ENCODE measurements at places on chromosomes 5 and 9.

GRCh38 chr9:80467632-80468031 is 895.9 kb downstream of the TLE4 start:
- DNase-seq, result no peak

GRCh38 chr9:34773955-34774354 is 64.0 kb upstream of the CCL21 start:
- DNase-seq, result no peak

- DNase-seq, result no peak
These were observed 19.3 kb downstream of the PGGT1B start for GRCh38 chr5:115243412-115243811.

DNA sequence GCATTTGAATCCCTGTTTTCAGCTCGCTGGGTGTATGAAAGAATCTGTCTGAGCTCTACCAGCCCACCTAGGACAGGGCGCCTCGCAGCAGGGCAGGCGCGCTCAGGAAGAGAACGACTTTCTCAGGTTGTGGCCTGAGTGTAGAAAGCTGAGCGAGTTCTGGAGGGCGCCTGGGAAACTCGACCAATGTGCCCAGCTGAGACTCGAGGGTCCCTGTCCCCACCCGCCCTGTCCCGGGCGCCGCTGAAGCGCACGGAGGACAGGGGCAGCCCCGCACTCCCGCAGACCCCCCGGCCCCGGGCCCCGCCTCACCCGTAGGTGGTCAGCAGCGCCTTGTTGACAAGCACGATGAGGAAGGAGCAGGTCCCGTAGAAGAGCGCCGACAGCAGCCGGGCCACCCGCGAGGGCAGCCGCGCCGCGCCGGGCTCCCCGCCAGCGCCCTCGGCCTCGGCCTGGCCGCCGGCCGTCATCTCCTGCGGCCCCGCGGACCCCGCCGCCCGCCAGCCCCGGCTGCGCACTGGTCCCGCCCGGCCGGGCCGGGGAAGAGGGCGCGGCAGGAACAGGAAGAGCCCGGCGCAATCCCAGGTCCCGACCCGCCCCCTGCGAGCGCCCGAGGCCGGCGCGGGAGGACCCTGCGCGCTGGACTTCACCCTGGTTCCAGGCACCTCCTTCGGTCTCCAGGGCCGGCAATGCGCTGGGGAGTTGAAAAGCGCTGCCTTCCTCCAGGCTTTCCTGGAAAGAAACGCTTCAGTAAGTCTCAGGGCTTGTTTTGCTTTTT is at the start of gene SLC35D2:
TSS of gene SLC35D2 (minus strand) at position 547 of the 778 bp plus-strand sequence. CDS start at position 470, 77 bp downstream.
- DNase-seq, result no peak

- no peak for DNase-seq
These were observed 1.2 kb upstream of the PHYHD1 start for GRCh38 chr9:128919402-128920089.

DNA sequence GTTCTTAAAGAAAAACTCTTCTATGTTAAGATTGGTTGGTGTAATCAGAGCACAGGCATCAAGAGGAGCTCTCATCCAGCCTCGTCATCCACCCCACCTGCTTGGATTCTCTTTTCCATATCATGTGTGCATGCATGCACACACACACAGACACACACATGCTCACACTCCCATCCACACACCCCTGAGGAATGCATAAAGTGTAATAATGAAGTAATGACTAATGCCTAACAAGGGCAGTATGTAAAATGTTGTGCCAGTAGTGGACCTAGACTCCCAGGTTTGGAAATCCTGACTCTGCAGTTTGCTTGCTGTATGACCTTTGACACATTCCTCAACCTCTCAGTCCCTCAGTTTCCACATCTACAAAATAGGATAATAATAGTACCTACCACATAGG is 280.0 kb upstream of the ANKRD55 start:
- no peak for DNase-seq

DNA sequence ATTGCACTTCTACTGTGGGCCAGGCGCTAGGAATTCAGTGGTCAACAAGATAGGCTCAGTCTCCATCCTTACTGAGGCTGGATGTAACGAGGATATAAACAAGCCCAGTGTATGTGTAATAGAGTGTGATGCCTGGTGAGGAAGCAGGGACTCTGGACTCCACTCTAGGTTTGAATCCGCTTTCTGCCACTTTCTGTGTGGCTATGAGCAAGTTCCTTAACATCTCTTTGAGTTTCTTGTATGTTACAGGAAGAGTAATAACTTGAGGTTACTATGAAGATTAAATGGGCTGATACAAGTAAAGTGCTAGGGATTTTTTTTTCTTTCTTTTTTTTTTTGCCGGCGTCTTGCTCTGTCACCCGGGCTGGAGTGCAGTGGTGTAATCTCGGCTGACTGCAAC is 12.4 kb downstream of the DOCK2 start:
- DNase-seq, result no peak

- no peak for DNase-seq
These were observed 10.6 kb downstream of the HMCN2 start for GRCh38 chr9:130276121-130276520.

GRCh38 chr5:134053314-134053839 is 48.6 kb upstream of the VDAC1 start:
- no peak for DNase-seq

DNA sequence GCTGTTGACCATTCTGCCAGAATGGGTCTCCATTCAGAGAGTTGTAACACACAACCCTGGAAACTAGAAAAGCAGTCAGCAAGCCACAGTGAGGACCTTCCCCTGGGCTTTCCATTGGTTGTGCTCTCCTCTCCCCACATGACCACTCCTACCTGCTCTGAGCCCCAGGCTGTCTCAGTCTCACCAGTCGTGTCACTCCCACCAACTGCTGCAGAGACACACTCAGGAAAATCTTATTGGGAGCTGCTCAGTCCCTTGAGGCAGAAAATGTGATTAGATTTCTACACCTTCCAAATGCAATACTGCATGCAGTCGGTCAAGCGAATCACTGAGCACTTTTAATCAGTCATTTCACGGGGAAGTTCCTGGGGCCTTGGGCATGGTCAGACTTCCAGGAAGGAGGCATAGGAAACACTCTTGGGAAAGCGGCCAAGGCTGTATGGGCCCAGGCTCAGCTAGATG is 284.2 kb upstream of the NMUR2 start:
- no peak for DNase-seq

GRCh38 chr5:62653001-62653863 is 74.6 kb downstream of the LRRC70 start:
- no peak for DNase-seq

DNA sequence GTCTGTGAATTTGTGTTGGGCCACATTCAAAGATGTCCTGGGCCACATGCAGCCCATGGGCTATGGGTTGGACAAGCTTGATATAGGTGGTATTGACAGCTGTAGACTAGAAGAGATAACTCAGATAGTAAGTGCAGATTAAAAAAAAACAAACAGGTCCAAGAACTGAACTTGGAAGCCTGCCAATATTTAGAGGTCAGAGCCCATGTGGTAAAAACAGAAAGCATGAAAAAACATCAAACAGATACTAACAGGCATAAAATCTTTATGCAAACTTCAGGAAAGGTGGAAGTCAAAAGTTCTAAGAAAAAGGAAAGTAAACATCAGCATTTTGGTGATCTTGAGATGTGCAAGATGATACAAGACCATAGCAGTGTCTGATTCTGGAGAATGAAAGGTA is 155.1 kb upstream of the NR4A3 start:
- no peak for DNase-seq

GRCh38 chr9:131554087-131554842 is 8.9 kb downstream of the PRRT1B start:
- DNase-seq, result no peak

DNA sequence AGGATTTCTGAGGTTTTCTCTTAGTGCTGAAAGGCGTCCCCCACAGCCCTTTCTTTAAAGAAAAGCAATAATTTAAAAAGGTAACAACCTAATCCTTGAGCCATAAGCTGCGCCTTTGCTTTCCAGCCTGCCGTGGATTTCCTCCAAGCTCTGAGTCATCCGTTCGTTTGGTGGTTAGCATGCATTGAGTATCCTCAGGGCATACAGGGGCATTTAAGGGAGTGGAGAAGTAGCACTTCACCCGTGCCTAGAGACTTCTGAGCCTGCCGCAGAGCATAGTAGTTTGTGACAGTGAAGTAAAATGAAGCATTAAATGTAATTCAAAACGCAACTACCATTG is 892 bp upstream of the TNC start:
- DNase-seq, result no peak

DNA sequence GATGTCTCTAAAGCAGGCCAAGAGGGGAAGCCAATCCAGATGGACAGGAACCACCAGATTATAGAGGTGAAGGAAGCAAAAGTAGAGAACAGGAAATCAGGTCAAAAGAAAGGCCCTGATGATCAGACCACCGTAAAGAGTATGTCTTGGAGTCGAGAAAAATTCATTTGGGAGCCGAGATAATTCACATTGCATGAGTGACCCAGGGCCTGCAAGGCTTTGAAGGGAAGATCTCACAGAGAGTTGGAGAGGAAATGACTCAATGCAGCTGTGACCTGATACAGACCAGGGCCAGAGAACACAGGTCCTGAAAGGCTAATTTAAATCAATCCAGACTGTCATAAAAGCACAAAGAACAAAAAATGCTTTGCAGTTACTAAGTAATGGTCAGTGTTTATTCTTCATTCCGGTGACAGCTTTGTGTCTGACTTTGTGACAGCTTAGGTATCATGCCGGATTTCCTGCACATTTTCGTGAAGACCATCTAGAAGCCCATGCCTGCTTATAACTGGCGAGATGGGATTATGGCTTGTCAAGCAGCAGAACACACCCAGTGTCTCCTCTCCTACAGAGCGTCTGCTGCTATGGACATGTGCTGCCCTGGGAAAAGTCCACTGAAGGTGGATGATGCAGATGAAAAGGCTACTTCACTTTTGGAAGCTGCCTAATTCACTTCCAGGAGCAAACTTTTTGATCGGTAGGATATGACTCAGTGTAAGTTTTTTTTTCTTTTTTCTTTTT is 5.8 kb upstream of the ACTBL2 start:
- DNase-seq, result no peak

GRCh38 chr5:137866541-137867388 is 895 bp upstream of the MYOT start:
- no peak for DNase-seq

DNA sequence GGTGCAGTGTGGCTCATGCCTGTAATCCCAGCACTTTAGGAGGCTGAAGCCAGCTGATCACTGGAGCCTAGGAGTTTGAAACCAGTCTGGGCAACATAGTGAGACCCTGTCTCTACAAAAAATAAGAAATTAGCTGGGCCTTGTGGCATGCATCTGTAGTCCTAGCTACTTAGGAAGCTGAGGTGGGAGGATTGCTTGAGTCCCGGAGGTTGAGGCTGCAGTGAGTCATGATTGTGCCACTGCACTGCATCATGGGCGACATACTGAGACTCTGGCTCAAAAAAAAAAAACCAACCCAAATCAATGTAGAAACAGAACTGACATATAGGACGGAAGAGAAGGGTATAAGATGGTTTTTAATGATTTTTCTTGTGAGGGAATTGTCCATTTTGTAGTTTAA is 27.7 kb downstream of the G3BP1 start:
- DNase-seq, result no peak
